ENCODE measurements at places on chromosomes 1 and 21.

- DNase-seq, result no peak
Observed at GRCh38 chr1:77030401-77031105, 163.3 kb downstream of the ST6GALNAC5 start.

DNA sequence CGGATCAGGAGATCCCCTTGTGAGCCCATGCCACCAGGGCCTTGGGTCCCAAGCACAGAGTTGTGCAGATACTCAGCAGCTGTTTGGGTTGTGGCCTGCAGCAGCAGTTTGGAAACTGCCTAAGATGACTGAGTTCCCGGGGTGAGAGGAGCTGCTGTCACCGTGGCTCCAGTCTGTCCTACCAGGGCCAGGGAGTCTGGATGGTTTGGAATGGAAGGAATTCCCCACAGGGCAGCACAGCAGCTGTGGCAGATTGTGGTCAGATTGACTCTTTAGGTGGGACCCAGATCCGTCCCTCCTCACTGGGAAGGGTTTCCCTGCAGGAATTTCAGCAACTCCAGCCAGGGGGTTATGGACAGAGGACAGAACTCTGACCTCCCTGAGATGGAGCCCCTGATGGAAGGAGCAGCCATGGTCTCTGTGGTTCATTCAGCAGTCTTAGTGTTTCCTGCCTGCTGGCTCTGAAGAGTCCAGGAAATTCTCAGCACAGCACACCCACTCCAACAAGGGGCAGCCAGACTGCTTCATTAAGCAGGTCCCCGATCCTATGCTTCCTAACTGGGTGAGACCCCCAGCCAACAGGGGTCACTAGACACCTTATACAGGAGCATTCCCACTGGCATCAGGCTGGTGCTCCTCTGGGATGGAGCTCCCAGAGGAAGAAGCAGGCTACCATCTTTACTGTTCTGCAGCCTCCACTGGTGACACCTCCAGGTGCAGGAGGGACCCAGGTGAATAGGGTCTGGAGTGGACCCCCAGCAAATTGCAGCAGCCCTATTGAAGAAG lies 51.5 kb upstream of the TNFSF4 start:
- DNase-seq, result no peak

DNA sequence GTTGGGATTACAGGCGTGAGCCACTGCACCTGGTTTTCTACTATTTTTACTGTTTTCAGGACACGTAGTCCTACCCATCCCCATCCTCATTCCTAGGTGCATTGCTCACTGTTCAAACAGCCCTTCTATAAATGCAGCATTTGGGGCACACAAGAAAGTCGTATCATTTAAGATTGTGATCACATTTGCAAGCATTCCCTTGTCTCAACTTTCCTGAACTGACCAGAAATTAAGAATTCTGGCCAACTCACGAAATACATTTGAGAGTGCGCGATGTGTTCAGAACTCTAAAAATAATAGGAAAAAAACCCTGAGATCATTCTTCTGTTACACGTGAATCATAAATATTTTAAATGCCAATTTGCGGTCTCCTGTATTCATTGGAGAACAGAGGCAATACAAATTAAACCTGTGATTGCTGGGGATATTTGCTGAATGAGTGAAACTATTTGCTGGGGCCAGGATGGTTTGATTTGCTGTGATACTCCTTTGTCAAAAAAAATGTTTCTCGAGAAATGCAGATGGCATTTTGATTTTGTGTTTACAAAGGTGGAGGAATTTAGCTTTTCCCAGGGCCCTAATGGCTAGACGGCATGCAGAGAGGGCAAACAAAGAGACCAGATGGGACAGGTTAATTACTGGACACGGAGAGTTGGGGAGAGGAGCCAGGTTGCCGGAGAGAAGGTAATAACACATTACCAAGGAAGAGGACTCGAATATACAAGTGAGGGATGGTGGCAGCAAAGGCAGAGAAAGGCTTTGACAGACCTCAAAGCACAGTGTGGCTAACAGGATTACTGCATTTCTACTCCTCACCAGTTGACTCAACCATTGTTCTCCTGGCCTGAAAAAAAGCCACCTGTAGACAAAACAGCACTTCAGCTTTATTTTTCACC lies 38.4 kb downstream of the STPG1 start:
- no peak for DNase-seq

DNA sequence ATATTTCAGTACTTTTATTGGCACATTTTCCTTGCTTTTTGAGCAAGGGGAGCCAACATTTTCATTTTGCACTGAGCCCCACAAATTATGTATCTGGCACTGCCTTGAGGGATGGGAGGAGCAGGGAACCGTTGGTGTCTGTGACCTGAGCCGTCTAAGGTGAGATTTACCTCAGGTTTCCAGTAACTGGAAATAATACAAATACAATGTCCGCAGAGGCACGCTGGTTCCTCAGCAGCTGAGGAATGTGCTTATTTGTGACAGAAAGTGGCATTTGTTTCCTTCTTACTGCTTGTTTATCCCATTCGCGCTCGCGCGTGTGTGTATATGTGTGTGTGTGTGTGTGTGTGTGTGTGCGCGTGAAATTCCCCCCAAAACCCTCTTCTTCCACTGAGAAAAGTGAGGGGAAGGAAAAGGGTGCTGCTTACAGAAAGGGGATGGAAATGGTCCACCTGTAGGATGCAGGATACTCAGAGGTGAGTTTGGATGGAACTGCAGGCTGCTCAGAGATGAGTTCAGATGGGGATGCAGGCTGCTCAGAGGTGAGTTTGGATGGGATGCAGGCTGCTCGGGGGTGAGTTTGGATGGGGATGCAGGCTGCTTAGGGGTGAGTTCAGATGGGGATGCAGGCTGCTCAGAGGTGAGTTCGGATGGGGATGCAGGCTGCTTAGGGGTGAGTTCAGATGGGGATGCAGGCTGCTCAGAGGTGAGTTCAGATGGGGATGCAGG lies 30.2 kb upstream of the SLAMF1 start:
- no peak for DNase-seq

DNA sequence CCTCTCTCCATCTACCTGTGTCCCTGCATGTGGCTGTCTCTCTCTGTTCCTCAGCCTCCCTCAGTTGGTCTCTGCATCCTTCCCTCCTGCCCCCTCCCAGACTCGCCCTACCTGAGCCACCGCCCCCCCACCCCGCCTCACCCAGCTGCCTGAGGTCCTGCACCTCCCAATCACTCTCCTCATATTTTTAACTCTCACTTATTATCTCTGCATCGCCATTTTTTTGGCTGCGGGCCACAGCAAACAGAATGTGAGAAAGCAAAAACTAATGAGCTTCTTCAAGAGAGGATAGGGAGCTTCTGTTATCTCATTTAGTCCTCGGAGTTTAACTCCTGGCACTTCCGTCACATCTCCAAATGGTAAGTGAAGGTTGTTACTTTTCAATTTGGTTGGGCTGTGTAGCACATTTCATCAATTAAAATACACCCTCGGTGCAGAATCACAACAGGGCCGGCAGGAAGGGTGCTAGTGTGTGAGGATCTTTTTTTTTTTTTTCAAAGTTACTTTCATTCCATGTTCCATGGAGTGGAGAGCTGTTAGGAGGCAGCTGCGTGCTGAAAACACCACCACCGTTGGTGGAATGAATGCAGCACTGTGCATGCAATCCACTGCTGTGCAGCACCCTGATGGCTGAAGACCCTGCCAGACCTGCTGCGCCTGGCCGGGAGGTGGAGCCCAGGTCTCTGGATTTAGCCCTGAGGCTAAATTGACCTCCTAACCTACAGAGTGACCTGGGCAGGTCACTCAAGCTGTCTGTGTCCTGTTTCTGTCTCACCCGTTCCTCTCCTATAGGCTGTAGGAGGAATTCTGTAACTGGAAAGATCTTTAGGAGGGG lies 157.2 kb upstream of the NFIA start:
- DNase-seq, result no peak

Data from CD4-positive, alpha-beta memory T cell (primary cell).